ENCODE measurements at places on chromosomes 2 and 18.

DNA sequence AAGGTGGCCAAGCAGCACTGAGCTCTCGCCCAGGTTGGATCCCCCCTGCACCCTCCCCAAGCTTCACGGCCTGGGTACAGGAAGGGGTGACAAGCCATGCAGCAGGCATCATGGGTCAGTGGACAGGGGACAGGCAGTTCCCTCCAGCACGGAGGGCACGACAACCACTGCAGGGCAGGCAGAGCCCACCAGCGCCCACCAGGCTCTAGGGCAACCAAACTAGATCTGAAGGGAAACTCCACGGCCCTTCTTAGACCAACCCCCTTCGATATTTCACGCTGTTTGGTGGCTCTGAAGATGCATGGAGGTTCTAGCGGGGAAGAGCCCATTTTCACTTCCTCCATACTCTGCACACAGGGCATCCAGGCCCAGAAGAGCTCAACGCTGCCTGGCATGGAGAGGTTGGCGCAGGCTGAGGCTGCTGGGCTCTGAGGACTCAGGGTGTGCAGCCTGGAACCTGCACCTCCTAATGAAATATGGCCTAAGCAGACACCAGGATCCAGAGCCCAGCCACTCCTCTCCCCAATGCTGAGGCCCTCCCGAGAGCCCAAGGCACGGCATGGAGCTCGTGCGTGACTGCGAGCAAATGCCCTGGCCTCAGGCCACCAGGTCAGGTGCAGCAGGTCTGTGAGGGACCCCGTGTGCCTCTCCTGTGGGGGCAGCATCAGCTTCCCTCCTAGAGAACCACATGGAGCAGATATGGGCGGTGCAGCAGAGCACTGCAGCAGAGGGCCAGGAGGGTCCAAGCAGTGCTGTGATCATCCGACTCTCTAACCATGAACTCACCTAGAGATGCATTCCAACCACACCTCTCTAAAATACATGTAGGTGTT lies 8.7 kb upstream of the MTERF4 start:
- DNase-seq = no peak

GRCh38 chr2:105237045-105237765 lies 4.3 kb upstream of the GPR45 start:
- no peak for DNase-seq

DNA sequence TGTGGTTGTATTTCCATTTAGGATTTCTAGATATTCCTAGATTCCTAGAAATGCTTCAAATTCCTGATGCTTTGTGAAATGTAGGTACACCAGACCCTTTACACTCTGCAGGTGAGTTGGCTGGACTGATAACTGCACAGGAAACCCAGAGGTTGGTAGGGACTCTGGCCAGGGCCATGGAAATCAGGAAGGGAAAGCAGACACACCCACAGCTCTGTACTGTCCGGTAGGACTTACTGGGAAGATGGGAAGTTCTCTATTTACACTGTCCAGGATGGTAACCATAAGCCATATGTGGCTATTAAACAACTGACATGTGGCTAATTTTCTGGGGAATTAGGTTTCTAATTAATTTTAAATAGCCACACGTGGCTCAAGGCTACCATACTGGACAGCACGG lies 31.4 kb downstream of the NEMP2 start:
- DNase-seq = no peak

DNA sequence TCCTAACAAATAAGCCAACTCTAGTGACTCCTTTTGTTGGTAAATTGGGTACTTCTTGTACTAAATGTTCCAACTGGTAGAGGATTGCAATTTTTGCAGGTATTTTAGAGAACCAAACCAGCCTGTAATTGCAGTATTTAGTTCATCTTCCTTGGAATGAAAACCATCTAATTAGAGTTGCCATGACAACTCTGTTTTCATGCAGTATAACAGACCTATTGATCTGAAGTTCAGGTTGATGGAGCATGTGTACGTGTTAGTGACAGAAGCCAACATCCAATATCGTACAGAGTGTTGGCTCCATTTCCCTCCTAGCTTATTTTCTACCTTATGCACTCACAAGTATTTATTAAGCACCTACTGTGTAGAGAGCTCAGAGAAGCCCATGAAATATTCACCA lies 176.3 kb upstream of the FOSL2 start:
- DNase-seq = no peak

- no peak for DNase-seq
Measured at GRCh38 chr2:4792126-4792525, 900.1 kb upstream of the SOX11 start.

DNA sequence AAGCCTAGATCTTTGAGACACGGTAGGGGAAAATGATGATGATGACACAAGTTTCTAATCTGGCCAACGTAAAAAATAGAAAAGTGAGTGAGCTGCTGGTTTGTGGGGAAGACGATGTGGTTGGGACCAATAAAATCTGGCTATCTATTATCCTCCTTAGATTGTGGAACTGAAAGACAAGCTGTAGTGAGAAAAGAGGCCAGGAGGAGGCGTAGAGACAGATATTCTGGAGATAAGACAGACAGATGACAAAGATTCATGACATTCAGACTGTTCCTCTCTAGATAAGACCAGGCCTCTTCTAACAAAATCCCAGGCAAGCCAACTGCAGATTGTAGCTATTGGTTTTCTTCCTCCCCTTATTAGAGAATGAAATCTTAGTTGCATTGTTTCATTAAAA lies 376.3 kb upstream of the UBE2E3 start:
- DNase-seq = no peak

- no peak for DNase-seq
Measured at GRCh38 chr18:46264255-46264654, 160.1 kb downstream of the HAUS1 start.

DNA sequence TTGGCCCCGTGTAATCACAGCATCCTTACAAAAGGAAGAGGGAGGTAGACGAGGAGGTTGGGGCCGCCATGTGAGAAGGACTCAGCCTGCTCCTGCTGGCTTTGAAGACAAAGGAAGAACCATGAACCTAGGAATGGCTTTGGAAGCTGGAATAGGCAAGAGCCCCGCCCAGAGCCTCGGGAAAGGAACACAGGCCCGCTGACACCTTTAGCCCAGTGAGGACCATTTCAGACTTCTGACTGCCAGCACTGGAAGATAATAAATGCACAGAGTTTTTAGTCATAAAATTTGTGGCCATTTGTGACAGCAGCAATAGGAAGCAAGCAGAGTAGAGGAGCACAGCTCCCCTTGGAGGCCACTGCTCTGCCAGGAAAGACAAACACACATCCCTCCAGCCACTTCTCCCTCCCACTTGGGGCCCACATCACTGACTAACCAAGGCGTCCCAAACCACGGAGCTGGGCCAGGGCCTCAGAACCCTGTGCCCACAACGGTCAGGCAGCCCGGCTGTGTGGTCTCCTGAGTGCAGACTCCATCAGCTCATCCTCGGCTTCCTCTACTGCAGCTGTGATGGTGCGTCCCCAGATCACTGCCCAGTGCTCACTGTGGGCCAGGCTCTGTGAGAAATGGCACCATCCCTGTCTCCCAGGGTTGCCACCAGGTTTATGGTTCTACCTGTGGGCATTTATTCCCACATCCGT lies 39.7 kb downstream of the TFCP2L1 start:
- no peak for DNase-seq

DNA sequence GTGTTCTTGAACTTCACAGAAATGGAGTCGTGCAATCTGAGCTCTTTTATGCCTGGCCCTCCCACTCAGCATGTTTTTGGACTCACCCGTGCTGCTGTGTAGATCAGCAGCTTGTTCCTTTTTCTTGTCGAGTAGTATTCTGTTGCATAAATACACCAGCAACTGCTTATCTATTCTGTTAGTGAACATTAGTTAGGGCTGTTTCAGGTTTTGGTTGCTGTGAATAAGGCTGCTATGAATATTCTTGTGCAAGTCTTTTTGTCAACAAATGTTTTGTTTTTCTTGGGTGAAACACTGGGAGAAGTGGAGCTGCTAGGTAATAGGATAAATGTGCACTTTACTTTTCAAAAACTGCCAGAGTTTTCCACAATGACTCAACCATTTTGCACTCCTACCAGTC lies 15.3 kb upstream of the CIDEA start:
- DNase-seq = no peak

DNA sequence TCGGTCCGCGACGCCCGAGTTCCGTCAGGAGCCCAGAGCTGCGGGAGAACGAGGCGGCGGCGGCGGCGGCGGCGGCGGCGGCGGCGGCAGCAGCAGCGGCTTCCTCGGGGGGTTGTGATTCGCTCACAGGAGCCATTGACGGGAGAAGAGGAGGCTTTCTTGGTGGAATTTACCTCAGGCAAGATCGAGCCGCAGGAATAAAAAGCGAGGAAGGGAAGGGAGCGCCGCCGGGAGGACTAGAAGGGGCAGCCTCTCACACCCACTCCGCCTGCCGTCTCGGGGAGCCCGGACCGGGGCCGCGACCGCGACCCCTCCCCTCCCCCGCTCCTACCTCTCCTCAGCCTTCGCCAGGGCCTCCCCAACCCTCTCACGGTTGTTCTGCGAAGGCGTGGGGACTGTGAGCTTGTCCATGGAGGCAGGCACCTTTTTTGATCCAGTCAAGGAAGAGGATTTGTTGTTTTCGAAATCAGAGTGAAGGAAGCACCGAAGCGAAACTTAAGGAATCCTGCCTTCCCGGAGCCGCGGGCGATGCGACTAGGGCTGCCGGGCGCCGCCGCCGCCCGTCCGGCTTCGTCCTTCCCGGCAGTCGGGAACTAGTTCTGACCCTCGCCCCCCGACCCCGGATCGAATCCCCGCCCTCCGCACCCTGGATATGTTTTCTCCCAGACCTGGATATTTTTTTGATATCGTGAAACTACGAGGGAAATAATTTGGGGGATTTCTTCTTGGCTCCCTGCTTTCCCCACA lies 506 bp downstream of the BMPR2 start:
- DNase-seq = no peak

DNA sequence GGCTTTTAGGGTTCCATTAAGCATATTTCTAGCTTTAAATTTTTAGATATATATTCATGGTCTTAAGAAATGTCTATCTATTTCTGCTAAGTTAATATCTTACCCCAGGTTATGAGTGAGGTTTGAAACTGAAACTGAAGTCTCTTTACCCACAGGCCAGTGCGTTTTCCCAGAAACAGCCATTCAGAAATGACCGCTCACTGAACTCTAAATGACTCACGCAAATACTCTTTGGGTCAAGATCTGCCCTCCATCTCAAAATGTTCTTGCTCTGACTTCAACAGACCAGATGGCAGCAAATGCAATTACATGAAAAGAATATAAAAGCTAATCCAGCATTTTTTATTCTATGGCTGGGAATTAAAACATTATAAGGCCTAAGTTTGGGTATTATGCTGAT lies 315.2 kb downstream of the TDRD15 start:
- no peak for DNase-seq

DNA sequence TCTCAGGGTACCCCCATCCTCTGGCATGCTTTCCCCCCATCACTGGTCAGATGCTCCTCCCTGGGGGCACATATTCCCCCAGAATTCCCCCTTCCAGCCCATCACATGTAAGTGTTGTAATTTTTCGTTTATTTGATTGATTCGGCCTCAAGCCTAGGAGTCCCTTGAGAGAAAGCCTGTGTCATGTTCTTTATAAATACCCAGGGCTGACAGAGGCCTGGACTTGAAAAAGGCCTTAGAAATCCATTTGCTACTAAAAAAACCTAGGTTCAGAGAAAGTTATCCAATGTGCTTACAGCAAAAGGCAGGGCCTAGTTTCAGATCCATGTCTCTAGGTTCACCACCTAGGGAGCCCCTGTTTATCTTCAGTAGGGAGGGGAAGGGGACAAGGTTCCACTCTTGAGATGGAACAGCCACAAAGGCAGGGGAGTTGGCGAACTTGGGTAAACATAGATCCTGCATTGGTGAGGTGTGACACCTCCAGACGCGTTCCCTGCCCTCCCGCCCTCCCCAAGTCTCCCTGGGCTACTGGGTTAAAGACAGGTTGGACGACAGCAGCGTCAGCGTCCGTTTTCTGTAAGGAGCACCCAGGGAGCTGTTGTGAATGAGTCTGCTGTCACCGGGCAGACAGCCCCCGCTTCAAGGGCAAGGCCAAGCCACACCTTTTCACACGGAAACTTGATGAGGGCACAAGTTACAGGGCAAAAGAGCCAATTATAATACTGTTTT lies 147.8 kb downstream of the EN1 start:
- no peak for DNase-seq

DNA sequence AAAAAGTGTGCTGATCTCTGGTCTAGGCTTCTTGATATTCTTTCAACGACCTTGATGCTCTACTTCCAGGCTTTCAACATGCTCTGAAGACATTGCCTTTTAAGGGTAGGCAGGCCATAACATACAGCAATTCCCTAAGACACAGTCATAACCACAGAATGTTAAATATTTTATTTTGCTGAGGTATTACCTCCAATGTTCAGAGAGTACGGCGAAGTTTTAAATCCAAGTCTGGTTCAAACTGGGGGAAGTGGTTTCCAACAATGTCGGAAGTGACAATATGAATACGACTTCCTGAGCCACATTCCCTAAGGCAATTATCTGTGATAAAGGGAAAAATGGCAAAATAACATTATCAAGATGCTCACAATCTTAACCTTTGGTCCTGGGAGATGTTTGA lies 1077.9 kb upstream of the PIK3C3 start:
- DNase-seq = no peak

DNA sequence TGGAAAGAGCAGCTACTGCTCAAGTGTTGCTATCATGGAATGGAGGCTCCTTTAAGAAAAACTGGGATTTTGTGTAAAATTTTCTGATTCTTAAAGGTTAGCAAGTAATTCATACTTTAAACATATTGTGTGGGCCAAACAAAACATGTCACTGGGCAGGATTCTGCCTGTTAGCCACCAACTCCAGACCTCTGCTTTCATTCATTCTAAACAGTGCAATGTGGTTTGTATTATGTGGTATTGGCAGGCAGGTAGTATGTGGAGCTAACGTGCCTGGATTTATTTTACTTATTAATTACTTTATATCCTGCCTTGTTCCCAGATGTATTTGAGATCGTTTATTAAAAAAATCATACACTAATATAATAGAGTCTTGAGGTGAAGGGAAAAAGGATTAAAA lies 1521.3 kb upstream of the ACVR2A start:
- no peak for DNase-seq

GRCh38 chr18:23380817-23381216 lies 72.3 kb upstream of the RIOK3 start:
- no peak for DNase-seq

DNA sequence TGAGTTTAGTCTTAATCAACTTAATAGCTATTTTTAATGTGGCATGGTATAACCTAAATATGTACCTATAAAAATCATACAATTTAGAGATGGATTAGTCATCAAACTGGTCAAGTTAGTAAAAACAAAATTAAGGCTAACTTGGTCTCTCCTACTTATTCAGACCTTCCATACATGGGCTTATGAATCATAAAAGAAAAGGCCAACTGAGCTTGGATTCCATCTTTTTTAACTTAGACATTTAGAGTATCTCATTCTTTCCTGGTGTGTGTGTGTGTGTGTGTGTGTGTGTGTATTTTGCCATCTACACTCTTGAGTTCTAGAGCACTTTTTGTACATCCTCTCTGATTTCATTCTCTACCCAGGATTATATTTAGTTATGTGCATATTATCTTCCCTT lies 637.5 kb downstream of the PLCL1 start:
- no peak for DNase-seq

- no peak for DNase-seq
Measured at GRCh38 chr2:170744248-170745002, 25.8 kb upstream of the ERICH2 start.

GRCh38 chr2:169716938-169717690 lies 16.5 kb upstream of the KLHL23 start:
- no peak for DNase-seq

- no peak for DNase-seq
Measured at GRCh38 chr2:232013701-232014353, 52.3 kb downstream of the DIS3L2 start.

Data from esophagus squamous epithelium (tissue), 5 donors.